ENCODE measurements at places on chromosomes 4 and X.

GRCh38 chrX:139286342-139286741, 244.2 kb upstream of the F9 start:
- DNase-seq = no peak

- DNase-seq = no peak
Observed at GRCh38 chr4:183008492-183008891, 90.6 kb upstream of the WWC2 start.

GRCh38 chr4:56976283-56976836, 1.0 kb downstream of the NOA1 start:
- DNase-seq = no peak

DNA sequence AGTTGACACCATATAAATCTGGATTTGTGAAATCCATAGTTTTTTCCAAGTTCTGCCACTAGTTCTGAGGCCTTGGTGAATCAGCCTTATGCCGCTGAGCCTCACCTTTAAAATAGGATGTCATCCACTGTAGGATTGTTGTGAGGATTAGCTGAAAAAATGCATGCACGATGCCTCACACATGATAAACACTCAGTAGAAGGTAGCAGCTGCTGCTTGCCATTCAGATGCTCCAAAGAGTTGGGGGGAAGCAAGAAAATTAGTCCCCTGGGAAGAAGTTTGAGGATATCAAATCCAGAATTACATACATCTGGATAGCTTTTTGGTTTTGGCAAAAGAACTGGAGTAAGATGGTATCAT, 7.4 kb downstream of the MMAA start:
- DNase-seq = no peak

GRCh38 chrX:36684053-36684452, 324.1 kb upstream of the FAM47C start:
- no peak for DNase-seq

DNA sequence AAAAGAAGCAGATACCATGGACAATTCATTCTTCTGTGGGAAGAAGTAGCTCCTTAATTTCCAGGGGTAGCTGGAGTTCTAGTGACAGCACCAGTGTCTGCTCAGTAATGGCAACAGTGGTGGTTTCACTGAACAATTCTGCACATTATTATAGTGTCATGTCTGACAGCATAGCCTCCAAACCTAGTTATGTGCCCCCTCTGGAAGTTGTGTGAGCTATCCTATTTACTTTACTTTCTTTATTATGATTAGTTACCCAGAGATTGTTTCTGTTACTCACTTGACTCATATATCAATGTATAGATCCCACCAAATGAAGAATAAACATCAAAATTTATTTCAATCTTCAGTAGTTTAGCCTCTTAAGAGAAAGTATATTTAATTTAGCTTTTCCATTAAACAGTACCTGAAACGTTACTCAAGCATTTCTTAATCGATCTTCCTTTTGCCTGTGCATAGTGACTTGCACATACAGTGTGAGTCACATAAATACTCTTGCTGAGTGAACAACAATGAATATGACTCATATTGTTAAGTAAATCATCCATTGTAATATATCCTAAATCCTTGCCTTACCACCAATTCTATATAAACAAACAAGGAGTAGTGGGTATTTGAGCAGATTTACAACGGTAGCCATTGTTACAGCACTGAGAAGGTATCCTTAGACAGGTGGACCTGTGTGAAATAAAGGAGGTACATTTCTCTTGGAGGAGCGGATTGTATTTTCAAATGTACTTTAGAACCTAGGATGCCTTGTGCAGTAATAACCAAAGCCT, 534.7 kb downstream of the ANKRD50 start:
- DNase-seq = peak; percentile 89

- DNase-seq = no peak
Observed at GRCh38 chrX:13520936-13521335, 48.5 kb upstream of the EGFL6 start.

All from fibroblast of pulmonary artery (primary cell).